Spinal cord (tissue), 10 donors: ENCODE measurements at places on chromosomes 1 and 21.

GRCh38 chr1:173414136-173414535, 63.0 kb upstream of the PRDX6 start:
- DNase-seq: no peak

GRCh38 chr1:166840309-166841274, 1.3 kb downstream of the POGK start:
- DNase-seq: no peak

DNA sequence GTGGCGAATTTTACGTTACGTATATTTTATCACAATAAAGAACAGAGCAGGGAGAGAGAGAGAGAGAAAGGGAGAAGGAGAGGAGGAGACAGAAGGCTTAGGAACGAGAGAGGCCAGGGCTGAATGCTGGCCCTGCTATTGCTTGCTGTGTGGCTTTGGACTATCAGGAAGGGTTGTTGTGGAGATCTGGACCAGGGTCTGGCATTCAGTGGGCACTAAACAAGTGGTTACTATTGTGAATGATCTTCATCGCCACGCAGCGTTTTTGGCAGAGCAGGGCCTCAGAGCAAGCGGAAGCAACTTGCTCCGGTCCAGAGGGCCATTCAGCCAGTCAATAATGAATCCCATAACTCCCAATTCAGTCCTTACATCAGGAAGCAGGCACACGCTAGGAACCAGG, 26.4 kb downstream of the PIK3C2B start:
- DNase-seq: peak; percentile 80

- no peak for DNase-seq
Observed at GRCh38 chr21:34670220-34670961, 1.6 kb downstream of the CLIC6 start.

- no peak for DNase-seq
Observed at GRCh38 chr1:156744786-156745419, 4.0 kb upstream of the MRPL24 start.

DNA sequence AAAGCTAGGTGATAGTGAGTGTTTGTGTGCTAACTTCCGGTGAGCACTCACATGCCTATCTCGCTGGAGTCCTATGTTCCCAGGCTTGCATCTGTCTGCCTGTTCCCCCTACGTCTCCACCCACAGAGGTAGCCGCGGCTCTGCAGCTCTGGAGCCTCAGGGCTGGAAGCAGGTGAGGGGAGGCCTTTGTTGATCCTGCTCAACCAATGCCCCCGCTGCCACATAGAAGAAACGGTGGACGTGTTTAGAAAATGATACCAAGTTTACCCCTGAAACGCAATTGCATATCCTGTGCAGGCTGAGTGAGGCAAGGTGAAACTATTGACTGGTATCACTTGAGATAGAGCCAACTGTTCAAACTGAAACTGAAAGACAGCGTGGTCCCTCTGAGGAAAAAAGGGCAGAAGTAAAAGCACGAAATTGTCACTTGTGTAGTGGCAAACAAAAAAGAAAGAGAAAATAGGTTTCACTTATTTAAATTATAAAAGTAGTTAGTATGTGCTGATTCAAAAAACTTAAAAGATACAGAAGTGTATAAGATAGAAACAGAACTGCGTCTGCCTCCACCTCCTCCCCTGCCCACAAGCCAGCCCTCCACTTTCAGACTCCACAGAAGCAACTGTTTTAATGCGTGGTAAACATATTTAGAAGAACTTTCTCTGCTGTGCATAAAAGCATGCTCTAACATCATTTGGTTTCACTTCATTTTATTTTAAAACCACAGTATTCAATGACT, 38.6 kb upstream of the ETS2 start:
- DNase-seq: no peak
